Spleen (tissue), 13 donors: ENCODE measurements at places on chromosomes 5 and 9. TPM values are rescaled to one million over a fixed set of nuclear protein-coding genes. Genes with fewer than 3 reads are reported as not detected.

DNA sequence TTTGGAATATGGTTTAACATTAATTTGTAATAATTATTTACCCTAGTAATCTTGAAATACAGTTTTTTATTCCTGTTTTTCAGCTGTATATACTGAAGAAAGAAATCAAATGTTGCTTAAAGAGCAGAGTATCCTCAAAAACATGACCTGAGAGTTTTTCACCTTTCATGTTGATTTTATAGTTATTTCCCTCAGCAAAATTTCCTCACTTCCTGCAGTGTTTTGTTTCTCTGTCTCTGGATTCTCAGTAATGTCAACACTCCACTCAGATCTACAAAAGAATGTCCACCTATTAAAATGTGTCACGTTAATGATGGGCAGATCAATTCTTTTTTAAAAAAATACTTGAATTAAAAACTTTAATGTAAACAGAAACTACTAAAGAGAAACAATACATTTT lies 398.3 kb downstream of the ANXA1 start:
- DNase-seq: no peak

- peak; percentile 69 for DNase-seq
These were observed 15.3 kb upstream of the SPATA31E1 start for GRCh38 chr9:87867391-87867790.

GRCh38 chr5:36367524-36367923 lies 65.8 kb upstream of the RANBP3L start:
- no peak for DNase-seq

The F2RL2 gene
- 0.50 TPM for total RNA-seq
